Effector CD8-positive, alpha-beta T cell (primary cell): ENCODE measurements at places on chromosomes 5 and 9.

DNA sequence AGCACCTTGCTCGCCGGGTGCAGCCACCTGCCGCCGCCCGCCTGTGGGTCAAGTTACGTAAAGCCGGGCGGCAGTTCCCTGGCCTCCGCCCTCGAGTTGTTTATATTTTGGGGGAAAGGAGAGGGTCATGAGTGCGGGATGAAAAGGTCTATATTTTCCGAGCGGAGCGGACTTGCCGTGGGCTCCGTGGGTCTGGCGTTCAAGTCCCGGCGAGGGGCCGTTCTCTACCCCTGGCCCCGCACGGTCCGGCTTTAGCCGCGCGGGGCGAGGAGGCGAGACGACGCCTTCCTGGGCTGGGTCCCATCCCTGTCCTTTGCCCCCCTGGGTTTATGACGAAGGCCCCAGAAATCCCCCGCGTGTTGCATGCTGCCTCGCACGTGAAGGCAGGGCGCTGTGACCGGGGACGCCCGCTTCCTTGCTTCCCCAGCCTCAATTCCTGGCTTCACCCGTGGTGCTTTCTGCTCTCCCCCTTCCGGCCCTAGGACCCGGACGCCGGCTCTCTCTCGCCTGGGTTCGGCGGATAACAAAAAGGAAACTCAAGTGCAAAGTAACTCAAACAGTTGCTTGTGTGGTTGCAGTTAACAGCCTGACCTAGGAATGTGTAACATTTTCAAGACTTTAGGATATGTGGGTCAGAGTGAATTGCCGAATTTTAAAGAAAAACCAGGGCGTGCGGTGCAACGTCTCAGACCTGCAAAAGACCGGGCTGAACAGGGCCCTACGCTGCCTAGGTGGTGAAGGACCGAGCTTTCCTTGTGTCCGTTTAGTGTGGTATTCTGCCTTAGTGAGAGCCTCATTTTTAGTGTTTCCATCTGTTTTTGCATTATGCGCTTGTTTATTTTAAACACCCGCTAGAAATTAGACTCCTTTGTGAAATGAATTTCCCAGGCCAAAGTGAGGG is 810 bp downstream of the VPS13A start:
- peak; percentile 43 for DNase-seq

- no peak for DNase-seq
These were observed 16.1 kb upstream of the RAB14 start for GRCh38 chr9:121217609-121218292.

DNA sequence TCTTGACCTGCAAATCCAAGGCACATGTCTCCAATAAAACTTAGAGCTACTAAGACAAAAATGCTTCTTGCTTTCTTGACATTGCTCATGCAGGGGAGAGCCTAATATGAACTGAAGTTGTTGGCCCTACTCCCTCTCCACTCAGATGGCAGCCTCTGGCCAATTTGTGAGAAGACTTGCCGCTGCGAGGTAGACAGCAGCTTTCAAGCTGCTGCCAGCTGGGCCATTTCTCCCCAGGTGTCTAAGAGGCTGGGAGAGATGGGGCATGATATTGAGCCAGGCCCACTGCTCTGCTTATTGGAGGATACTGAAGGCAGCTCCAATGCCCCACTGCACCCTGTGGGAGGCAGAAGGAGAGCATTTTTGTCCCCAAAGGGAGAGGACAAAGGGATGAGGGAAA is 380.5 kb downstream of the RASEF start:
- no peak for DNase-seq

- DNase-seq = no peak
These were observed 59.4 kb upstream of the BASP1 start for GRCh38 chr5:17157916-17158529.

- no peak for DNase-seq
These were observed 133.9 kb upstream of the PANK3 start for GRCh38 chr5:168713051-168713450.

- DNase-seq = no peak
These were observed 14.7 kb upstream of the SARDH start for GRCh38 chr9:133752739-133753446.
